ENCODE measurements at places on chromosomes 16 and 17.

GRCh38 chr17:66906321-66907278 is 57.9 kb upstream of the CACNG4 start:
- peak; percentile 17 for DNase-seq

DNA sequence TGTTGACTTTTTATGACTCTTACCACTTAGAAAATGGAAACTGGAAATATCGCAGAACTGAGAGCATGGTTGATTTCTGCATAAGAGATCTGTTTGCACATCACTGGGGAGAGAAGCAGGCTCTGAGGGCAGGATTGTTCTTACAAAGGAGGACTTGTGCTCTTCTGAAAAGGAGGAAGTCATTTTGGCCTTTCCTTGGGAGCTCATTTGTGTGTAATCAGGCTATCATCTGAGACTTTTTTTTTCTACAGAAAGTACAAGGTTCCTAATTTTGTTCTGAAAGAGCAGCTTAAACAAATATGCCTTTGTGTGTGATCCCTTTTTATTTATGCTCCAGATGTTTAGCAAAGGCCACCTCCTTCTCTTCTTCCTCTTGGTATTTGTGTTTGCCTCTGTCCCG is 145.7 kb upstream of the CACNG5 start:
- no peak for DNase-seq

DNA sequence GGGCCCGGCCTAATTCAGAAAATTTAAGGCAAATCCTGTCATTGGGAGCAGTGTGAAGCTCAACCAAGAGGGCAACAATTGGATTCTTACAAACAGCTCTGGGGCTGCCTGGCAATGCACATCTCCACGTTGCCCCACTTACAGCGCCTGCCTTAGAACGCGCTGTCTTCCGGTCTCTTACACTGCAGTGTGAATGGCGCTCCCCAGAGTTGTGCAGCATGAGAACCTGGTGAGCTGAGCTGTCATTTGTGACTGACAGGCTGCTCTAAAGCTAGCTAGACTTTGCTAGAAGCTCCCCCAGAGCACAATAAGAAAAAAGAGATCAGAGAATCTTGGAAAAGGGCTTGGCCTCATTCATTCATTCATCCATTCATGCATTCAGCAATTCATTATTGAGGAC is 64.5 kb upstream of the PLCG2 start:
- DNase-seq = no peak

DNA sequence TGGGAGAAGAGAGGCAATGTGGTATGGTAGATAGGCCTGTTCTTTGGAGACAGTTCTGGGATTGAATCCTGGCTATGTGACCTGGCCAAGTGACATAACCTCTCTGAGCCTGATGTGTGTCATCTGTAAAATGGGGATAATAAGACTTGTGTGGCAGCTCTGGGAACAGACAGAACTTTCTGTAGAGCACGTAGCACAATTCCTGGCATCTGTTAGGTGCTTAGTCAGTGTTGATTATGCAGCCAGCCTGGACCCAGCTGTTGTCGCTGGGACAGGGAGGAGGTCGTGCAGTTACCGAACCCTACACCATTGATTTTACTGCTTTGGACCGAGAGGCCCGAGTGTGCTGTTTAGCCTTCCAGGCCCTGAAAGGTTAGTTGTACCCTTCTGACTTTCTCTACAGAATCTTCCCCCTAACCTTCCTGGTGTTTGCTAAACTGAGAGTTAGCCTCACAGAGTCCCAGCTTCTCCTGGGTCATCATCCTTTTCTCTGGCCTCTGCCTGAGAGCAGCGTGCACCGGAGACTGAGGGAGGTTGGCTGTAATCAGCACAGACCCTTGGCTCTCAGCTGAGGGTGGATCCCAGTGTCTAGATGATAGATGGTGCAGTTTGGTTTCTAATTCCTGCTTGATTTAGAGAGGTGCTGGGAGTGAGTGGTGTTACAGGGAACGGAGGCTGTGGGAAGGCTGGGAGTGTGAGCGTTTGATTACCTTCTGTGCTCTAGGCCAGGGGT is 31.9 kb downstream of the MSI2 start:
- no peak for DNase-seq

DNA sequence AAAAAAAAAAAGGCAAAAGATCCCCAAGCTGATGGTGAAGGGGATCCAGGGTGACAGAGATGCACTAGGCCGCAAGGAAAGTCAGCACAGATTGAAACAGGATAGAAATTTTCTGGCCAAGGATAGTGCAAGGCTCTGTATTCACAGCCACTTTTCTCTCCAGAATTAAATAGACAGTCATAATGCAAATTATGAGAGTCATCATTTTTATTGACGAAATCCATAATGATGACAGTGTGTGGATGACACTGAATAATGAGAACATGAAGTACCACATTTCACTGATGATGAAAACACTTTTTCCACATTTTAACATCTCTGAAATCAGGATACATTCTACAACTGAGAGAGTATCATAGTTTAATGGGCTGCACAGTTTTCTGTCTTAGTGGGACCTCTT is 72.5 kb downstream of the CDYL2 start:
- DNase-seq = no peak

DNA sequence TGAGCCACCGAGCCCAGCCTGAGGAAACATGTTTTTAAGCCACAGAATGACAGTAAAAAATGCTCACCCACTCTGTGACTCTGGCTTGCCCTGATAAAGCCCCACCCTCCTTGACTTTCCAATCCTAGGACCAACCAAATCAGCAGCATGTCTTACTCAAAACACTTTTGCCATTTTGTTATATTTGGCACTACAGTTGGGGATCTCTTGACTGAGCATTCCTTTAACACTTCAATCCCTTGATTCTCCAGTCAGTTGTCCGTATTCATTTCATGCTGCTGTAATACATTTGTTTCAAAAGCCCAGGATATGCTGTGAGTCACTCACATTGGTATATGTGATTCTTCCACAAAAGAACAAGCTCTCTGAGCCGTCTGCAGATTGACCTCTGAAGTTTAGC is 8.2 kb downstream of the MYH3 start:
- no peak for DNase-seq

DNA sequence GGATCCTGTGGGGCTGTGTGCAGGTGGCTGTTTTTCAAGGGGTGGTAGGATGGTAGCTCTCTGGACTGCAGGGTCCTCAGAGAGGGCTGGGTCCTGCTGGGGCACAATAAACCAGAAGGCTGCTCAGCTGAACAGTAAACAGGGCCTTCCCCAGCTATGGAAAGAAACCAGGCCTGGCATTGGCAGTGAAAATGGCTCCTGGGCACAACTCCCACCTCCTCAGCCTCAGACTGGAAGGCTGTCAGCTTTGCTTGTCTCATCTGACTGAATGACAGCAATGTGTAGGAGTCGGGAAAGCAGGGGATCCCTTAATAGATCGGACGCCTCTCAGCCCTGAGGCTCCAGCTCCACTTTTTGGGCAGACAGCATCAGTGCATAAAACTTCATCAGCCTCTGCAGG is 59.8 kb upstream of the NLRP1 start:
- DNase-seq = no peak

GRCh38 chr16:11051879-11052808 is 107.8 kb downstream of the CLEC16A start:
- DNase-seq = peak; percentile 16

- DNase-seq = no peak
These were observed 256.9 kb downstream of the C16orf95 start for GRCh38 chr16:87060034-87060986.

DNA sequence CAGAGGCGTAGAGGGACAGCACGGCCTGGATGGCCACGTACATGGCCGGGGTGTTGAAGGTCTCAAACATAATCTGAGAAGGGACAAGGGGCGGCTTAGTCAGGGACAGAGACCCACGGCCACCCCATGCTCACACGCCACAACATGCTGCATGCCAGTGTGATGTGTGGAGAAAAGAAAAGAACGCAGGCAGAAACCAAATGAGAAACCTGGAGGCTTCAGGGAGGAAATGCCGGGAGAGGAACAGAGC is 1.1 kb downstream of the ACTG1 start:
- no peak for DNase-seq

DNA sequence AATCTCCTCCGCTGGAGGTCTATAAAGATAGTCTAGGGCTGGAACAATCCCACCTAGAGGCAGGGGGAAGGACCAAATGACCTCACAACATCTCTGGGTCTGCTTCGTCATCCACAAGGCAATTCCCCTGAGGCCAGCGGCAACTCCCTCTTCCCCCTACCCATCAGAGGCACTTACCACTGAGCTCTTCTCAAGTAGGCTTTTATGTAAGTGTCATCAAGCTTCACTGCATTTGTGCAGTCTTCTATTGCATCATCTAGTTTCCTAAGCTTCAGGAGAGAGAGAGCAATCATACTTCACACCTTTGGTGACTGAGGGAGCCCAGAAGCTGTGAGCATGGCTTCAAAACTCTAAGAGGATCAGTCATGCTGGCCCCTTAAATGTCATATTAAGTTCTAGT is 21.0 kb downstream of the CNP start:
- DNase-seq = no peak

GRCh38 chr16:56675685-56676210 is 6.1 kb downstream of the MT1H start:
- peak; percentile 46 for DNase-seq

- no peak for DNase-seq
These were observed 12.4 kb downstream of the RAB5C start for GRCh38 chr17:42142371-42142896.

GRCh38 chr17:8133941-8134340 is 10.0 kb upstream of the HES7 start:
- no peak for DNase-seq

DNA sequence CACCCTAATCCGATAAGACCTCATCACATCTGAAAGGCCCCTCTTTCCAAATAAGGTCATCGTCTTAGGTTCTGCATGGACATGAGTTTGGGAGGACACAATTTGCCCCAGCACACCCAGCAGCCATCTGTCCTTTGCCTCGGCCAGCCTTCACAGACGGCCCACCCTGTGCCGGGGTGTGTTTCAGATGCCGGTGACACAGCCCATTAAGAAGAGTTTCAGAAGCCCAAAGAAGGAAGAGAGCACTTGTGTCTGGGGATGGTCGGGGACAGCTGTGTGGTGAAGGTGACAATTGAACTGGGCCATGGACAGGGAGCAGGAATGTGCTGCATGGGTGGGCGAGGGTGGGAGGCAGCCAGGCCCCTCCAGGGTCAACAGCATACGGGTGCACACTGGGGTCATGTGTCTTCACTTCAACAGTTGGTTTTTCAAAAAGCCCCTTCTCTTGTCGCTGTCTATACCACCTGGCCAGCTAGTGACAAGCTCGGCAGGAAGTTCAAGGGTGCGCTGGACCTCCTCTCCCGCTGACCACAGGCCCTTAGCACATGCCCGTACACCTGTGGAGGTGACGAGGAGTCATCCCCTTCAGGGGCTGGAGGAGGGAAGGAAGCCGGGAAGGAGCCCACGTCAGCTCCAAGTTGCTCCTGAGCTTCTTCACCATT is 183.1 kb downstream of the C16orf95 start:
- DNase-seq = no peak

DNA sequence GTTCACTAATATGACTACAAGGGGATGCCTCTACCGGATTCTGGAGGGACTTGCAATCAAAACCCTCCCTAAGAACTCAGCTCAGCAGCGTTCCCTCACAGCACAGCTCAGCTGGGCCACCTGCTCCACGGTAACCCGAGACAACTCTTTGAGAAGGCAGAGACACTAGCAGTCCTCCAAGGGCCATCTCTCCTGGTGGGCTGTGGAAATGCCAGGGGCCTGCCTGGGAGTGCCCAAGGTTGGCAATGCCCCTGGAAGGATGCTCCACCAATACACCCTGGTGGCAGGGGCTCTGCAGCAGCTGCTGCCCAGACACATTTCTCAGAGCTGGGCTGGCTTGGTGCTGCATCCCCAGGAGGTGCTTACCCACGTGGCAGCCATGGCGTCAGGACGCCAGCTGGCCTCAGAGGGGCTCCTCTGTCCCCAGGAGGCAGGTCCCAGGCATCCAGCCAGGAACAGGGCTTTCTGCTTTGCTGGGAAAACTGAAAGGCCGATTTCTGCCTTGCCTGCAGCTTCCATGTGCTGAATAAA is 16.5 kb downstream of the CDIP1 start:
- DNase-seq = no peak

GRCh38 chr17:55687037-55687436 is 35.6 kb downstream of the TMEM100 start:
- no peak for DNase-seq

- DNase-seq = no peak
These were observed 34.8 kb downstream of the TIMM22 start for GRCh38 chr17:1031711-1032110.

- DNase-seq = no peak
These were observed 1.4 kb downstream of the CENPX start for GRCh38 chr17:82021107-82021899.

- no peak for DNase-seq
These were observed 29.9 kb downstream of the ABCC12 start for GRCh38 chr16:48125888-48126287.

DNA sequence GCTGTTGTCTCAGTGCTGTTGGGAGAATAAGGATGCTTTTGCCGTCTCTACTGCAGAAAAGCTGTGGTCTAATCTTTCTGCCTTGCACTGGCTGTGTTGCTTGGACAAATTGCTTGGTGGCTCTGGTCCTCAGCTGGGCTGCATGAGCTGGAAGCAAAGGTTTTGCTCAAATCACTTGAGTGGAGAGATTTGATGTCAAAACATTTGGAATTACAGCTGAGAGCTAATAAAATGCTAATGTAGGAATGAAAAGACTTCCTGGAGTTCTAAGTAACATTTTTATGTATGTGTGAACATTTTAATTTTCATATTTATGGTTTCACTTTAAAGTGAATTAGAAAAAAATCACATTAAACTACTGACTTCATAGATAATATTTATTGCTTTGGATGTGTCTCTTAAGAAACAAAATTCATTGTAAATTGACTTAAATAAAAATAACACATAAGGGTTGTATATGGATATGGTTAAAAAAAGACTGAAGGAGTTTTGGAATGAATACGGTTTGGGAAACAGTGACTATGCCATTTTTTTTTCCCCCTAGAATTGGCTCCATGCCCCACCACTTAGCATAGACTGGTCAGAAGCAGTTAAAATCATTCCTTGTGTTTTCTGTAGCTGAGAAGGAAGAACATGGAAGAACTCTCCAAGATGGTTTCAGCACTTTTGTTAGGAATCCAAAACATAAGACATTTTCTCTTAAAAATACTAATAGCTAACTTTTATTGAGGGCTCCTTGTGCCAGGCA is 39.2 kb upstream of the FAM20A start:
- no peak for DNase-seq

All from stimulated activated CD4-positive, alpha-beta T cell treated with anti-CD3 and anti-CD28 coated beads, Interleukin-15, amount 100 ng/mL, for 1 hour (primary cell).